Germinal center (tissue), 1 donor: ENCODE measurements at places on chromosomes 1 and 21.
A peak's percentile ranks its signal among the peaks of the same experiment; 100 is the strongest.

GRCh38 chr1:181044449-181044966, 10.7 kb downstream of the MR1 start:
- no peak for DNase-seq

GRCh38 chr1:179767996-179768395, 24.9 kb downstream of the FAM163A start:
- DNase-seq = no peak

DNA sequence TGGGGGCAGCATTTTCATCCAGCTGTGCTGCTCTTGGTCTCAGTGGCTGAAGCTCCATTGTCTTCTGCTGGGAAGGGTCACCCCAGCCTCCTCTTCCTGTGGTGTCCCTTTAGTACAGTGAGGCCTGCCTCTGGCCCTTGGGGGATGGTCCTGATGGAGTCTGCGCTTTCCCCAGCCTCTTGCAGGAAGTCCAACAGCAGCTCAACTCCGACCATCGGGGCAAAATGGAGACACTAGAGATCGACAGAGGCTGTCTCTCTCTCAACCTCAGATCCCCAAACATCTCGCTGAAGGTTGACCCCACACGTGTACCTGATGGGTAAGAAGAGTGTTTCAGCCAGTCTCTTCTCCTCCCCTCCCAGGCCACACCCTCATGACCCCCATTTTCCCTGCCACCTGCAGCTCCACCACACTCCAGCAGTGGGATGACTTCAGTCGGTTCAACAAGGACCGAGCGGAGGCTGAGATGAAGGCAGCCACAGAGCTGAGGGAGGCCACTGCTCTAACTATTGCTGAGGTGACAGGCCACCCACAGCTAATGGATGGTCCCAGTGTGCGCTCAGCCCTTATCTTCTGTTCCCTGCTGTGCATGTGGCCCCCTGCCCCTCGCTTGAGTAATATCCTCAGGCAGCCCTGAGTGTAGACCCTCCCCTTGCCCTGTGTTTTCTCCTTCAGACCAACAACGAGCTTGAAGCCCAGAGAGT, 2.0 kb upstream of the ADPRS start:
- DNase-seq = no peak

GRCh38 chr1:50236656-50237055, 127.9 kb downstream of the ELAVL4 start:
- DNase-seq = no peak

DNA sequence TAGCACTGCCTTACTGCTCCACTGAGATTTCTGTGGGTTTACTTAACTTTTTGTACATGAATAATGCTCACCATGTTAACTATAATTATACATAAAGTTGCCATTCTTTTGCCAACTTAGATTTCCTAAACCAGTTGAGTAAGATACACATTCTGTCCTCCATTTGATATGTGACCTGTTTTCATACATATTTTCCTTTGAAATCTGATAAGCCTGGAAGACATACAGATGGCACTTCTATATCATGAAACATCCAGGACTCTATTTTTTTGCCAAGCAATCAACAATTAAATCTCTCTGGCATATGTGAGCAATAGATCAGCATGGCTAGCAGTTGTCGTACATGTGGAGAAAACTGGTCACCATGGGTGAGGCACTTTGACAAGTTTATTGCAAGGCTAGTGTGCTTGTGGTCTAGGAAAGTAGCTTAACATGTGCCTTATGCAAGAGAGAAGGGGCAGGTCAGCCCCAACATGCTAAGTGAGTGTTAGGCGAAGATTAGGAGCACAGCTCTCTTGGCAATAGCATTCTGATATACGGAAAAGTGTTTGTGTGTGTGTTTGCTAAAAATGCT, 14.2 kb downstream of the PRRX1 start:
- no peak for DNase-seq

GRCh38 chr1:62271948-62272728, 47.1 kb downstream of the KANK4 start:
- DNase-seq = peak; percentile 47

- no peak for DNase-seq
Observed at GRCh38 chr1:114324662-114324965, 170.9 kb upstream of the SYT6 start.

GRCh38 chr1:204438628-204439027, 27.0 kb upstream of the PPP1R15B start:
- DNase-seq = no peak

- DNase-seq = no peak
Observed at GRCh38 chr21:31875496-31876015, 2.7 kb downstream of the HUNK start.

DNA sequence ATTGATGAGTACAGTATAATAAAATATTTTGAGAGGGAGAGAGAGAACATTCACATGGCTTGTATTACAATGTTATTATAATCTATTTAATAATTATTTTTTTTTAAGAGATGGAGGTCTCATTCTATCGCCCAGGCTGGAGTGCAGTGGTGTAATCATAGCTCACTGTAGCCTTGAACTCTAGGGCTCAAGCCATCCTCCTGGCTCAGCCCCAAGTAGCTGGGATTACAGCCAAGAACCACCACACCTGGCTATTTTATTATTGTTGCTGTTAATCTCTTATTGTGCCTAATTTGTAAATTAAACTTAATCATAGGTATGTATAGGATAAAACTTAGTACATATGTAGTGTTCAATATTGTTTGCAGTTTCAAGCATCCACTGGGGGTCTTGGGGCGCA, 57.8 kb downstream of the HS2ST1 start:
- DNase-seq = no peak

DNA sequence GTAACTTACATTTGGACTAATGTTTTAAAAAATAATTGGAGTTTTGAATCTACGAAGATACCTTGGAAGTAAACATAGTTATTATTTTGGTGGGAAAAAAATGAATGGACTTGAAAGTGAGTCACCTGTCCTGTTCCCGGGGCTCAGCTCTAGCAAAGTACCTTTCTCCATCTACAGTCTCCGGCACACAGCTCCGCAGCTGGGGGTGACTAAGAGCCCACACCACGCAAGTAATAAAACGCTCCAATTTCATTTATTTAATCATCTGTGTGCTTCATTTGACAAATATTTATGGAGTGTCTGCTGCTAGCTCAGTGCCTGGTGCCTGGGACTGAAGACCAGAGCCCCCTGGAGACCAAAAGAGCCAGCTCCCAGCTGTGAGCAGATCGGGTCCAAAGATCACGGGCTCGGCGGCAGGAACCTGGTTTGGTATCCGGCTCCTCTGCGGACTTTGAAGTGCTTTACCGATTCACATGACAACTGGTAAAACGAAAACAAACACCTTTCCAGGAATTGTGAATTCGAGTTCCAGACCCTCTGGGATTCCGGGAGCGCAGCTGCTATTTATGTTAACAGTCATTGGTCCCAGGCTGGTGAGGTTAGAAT, 1.7 kb upstream of the RIPK4 start:
- DNase-seq = no peak

GRCh38 chr1:230067419-230067870, 407 bp downstream of the GALNT2 start:
- DNase-seq = peak; percentile 42

DNA sequence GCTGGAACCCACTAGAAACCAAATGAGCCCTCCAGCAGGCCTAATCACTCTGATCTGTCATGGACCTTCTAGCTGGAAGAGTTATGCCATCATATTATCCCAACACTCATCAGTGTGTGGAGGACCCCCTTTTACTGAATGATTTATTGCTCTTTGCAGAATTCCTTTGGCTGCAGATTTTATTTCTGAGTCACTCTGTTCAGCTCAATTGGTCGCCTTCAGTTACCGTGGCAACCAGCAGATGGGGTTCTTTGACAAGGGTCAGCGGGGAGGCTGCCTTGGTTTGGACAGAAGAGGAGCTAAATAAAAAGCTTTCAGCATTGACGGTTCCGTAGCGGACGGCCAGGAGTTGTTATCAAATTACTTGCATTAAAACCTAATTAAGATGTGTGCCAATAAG, 220.1 kb downstream of the SDCCAG8 start:
- no peak for DNase-seq

GRCh38 chr1:58524353-58524945, 22.1 kb downstream of the OMA1 start:
- DNase-seq = no peak

GRCh38 chr1:221758455-221758854, 16.6 kb upstream of the DUSP10 start:
- no peak for DNase-seq

DNA sequence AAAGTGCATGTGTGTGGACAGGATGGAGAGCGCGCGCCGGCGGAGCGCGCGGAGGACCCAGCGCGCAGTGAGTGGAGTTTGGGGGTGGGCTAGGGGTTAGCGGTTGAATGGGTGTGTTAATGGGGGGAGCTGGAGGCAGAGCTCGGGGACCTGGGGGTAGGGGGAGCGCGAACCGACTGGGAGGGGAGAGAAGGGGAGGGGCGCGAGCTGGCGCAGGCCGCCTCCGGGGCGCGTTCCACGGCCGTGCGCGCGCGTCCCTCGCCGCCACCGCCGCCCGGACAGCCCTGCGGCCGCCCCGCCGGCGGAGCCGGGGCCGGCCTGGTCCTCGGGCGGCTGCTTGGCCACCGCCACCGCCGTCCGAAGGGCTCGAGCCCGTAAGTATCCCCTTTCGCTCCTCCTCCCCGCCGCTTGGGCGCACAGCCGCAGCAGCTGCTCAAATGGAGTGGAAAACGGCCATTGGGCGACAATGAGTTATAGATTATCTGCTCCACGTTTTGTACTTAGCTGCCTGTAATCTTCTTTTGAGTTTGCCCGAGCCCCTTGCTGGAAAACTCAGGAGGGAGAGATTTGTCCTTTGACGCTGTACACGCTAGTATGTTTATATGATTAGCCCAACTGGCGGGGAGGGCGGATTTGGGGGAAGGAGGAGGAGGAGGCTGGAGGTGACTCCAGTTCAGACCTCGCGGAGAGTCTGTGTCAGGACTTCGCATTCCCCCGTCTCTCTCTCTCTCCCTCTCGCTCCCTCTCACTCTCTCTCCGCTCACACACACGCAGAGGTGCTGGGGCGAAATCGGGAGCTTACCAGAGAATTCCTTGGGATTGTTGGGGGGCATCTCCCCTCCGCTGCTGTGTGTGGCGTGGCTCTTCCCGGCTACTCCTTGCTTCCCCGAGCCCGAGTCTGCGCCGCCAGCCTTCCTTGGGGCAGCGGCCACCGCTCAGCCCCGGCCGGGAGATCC, at the start of gene ADGRL2:
Gene ADGRL2 (plus strand): TSS at position 240 of the 956 bp plus-strand sequence. CDS start 36,051 bp downstream, outside the sequence.
- DNase-seq = peak; percentile 3

- DNase-seq = no peak
Observed at GRCh38 chr1:173270243-173270642, 63.1 kb upstream of the TNFSF4 start.

DNA sequence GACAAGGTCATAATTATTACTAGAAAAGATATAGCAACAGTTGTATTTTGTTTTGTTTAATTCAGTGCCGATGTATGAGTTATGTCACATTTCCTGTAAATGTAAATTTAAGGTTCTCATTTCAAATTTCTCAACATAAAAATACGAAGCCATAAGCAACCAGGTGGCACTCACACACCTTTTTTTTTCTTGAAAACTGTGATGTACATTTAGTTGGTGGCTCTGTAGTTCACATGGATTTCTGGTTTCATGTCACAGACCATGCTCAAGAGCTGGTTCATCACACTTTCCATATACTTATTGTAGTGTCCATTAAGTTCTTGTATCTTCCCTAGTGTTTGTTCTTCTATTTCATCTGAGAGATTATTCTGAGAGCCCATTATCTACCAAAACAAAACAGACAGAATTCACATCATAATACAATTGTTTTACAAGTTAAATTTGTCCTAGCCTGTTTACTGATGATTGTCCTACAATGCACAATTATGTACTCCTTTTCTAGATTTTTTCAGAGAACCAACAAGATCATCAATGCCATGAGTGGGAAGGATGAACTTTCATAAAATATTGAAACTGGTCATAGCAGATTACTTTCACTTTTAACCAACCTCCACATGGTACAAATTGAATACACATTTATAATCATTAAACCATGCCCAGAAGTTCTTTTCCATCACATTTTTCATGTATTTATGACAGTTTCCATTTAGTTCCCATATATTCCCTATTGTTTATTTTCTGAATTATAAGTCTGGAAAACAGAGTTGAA, 17.1 kb downstream of the ATP6V1G3 start:
- no peak for DNase-seq

GRCh38 chr1:77504986-77505385, 177.5 kb downstream of the ZZZ3 start:
- no peak for DNase-seq

DNA sequence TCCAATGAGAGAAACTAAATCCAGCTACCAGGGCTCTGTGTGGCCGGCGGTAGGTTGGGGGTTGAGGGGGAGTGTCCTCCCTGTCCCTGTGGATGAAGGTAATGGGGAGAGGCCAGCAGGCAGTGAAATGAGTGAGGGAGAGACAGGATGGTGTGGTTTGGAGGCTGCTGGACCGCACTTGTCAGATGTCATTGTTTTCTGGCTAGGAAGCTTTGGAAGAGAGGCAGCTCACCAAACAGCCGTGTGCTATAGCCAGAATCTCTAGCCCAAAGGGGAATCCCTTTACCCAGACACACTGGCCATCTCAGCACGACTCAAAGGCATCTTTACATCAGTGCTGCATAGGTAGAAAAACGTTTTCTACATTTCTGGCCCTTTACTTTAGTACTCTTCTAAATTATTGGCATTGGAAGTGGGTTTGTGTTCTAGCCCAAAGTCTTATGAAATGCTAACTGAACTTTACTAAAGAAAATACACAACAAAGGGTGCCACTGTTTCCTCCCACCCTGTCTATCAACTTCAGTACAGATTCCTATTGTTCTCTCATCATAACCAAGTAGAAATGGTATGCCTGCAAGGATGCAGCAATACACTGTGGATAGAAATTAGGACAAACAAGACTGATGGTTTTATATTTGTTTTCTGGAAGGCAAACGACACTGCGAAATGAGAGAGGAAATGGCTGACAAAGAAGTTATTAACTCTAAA, 95.9 kb upstream of the COA6 start:
- no peak for DNase-seq

DNA sequence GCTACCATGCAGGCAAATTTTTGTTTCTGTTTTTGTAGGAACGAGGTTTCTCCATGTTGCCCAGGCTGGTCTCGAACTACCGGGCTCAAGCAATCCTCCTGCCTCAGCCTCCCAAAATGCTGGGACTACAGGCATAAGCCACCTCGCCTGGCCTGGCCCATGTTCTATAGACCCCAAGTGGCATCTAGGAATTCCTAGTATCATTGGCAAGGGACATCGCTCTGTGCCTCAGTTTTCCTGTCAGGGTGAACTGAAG, 14.5 kb downstream of the NES start:
- no peak for DNase-seq

- no peak for DNase-seq
Observed at GRCh38 chr1:220221670-220222069, 50.6 kb downstream of the RAB3GAP2 start.

DNA sequence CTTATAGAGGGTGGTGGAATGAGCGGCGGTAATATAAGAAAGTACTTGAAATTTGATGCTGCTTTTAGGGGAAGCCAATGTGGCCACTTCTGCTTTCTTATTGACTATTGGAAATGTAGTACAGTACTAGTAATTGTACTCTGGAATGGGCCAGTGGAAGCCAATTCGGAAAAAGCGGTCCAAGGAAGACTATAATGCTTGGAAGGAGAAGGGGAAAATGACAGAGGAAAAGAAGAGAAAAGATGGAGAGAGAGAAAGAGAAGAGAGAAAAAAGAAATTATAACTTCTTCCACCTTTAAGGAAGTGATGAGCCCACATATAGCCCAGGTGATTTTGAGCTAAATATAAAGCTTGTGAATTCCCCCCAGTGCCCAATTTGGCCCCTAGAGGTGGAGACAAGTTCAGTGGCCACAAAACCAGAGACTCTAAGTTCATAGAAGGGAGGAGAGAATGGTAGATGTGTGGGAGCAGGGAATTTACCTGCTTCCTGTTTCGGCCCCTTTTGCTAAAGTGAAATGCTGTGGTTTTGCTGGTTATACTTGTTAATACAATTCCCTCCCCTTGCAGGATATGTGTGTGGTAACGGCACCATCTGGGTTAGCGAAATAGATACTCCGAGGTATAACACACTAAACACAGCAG, 35.7 kb upstream of the DUSP10 start:
- DNase-seq = peak; percentile 55
